ENCODE measurements at places on chromosomes 5 and 9.

DNA sequence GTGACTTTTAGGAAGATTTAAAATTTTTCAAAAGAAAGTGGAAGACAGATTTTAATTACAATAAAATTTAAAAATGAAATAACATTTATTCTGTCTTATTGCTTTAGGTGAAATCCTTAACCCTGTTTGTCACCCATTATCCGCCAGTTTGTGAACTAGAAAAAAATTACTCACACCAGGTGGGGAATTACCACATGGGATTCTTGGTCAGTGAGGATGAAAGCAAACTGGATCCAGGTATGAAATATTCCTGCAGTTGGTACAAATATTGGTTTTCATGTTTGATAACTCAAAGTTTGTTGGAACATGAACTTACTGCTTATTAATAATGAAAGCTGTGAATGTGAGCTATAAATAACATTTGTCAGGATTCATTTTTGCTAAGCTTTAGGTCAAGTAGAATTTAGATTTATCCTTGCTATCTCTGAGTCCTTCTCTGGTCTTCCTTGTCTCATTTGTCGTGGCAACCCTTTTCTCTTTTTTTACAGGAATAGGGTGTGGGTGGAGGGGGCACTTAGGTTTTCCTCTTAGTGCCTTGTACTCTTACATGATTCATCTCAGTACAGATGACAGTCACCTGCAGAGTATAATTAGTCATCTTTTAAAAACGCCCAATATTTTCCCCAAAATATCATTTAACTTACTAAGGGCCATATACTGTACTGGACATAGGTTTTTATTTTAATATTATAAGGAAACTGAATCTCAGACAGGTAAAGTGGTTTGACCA lies 95.3 kb upstream of the RASGRF2 start:
- no peak for DNase-seq

- no peak for DNase-seq
Measured at GRCh38 chr5:143218517-143219170, 184.8 kb downstream of the NR3C1 start.

DNA sequence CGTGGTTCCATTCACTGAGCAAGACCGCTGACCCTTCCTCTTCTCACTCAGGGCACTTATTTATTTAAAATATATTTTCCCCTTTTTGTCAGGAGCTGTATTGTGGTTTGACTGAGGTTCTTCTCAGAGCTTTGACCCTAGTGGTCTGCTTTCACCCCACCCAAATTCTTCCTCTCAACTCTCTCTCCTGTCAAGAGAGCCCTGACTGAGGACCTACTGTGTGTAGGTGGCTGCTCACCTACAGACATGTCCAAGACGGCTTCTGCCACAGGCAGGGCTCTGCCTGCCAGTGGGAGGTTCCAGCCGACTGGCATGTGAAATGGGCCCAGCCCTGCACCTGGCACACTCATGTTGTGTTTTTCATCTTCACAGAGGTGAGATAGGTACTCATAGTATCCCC lies 5.2 kb downstream of the DCANP1 start:
- no peak for DNase-seq

DNA sequence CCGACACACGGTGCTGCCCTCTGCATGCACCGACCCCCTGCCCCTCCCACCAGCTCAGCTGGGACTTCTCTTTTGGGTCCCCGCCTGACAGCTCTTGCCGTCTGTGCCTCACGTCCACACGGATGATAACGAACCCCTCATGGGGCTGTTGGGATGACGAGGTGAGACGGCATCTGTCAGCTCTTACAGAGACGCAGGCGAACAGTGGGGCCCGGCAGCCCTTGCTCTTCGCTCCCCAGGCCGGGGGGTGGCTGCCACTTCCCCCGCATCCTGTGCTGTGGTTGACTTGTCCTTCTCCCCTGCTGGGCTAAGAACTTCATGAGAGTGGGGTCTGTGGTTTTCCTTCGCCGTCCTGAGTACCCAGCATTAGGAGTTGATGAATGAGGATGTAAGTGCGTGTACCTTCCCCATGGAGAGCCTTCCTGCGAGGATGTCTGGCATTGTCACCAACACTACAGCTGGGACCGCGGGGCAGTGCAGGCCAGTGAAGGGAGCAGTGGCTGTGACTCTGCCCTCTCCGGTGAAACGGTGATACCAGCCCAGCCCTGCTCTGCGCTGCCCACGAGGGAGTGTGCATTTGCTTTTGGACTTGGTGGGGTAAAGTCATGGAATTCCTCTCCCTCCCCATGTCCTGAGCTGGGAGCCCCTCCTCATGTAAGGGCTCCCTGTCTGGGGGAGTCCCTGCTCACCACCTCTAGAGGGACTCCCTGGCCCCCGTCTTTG lies 23.2 kb downstream of the HK3 start:
- DNase-seq: no peak

DNA sequence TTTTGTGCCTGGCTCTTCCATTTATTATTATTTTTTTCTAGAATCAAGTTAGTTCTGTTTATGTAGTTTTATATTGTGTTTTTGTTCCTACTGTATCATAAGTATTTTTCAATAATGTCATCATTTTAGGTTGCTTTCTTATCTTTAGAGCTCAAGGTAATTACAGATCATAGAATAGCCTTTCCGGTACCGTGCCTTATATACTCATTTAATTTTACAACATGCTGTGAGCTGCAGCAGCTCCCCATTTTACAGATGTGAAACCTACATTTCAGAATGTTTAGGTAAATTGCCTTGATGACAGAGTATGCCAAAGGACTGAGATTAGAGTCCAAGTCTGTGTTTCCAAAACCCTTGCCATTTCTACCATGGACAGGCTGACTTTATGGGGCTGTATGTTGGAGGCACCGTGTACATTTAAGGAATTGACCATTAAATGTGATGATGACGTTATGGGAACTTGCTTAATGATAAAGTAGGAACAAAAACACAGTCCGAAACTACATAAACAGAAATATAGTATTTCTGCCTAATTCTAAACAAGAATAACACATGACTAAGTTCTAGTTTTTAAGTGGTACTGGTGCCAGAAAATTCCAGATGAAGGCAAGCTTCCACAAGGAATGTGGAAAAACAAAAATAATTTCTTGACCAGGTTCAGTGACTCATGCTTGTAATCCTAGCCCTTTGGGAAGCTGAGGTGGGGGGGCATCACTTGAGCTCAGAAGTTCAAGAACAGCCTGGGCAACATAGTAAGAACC lies 97.7 kb downstream of the IQGAP2 start:
- no peak for DNase-seq

- no peak for DNase-seq
Measured at GRCh38 chr9:21210311-21210710, 3.4 kb upstream of the IFNA10 start.

GRCh38 chr9:95516734-95517558 lies at the start of gene PTCH1:
PTCH1 (minus strand) TSS chr9:95516971.
- peak; percentile 22 for DNase-seq

DNA sequence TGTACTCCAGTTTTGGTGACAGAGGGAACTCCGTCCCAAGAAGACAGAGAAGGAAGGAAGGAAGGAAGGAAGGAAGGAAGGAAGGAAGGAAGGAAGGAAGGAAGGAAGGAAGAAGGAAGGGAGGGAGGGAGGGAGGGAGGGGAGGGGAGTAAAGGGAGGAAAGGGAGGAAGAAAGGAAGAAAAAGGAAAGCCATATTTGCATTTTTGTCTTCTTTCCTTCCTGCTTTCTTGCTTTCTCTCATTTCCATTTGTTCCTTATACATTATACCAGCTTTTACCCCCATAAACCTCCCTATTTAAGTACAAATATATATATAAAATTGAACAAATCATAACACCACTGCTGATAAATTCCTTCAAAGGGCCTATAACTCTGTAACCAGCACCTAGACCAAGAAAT lies 151.8 kb downstream of the SMC2 start:
- no peak for DNase-seq

DNA sequence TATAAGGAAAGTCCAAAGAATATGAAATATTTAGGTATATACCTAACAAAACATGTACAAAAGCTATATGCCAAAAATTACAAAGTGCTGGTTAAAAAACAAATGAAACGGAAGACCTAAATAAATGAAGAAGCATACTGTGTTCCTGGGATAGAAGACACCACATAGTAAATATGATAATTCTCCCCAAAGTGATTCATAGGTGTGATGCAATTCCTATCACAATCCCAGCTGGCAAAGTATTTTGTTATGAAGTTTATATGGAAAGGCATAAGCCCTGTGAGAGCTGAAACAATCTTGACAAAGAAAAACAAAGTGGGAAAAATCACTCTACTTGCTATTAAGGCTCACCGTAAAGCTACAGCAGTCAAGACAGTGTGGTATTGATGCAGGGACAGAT lies 2.6 kb upstream of the SMIM23 start:
- DNase-seq: no peak

DNA sequence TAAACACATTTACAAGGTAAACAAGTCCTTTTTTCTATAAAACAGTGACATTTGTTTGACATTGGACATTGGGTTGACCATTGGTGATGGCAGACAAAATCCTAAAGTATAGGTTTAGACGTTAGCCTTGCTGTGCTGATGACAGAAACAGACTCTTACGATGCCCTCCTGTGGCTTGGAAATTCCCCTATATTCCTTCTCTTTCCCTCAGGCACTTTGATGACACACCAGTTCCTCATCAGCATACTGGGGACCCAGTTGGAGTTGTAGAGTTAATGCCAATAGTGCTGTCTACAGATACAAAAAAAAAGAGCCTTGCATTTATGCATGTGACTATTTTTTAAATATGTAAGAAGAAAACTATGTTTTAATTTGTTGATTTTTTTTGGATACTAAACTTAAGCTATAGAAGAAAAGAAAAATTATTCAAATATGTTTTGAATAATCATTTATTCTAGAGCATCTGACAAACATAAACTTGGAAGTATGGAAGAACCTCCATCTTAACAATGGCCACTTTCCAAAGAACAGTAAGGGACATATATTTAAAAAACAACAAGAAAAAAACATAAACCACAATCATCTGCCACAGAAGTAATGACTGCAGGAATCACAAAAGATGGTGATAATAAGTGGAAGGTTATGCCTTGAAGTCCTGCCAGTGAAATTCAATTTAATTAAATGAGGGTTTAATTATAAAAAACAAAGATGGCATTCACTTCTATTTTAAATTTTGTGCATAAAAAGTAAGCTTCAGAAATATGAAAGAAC lies 75.6 kb upstream of the SNCAIP start:
- no peak for DNase-seq

- no peak for DNase-seq
Measured at GRCh38 chr5:32116574-32117313, 57.4 kb downstream of the GOLPH3 start.

DNA sequence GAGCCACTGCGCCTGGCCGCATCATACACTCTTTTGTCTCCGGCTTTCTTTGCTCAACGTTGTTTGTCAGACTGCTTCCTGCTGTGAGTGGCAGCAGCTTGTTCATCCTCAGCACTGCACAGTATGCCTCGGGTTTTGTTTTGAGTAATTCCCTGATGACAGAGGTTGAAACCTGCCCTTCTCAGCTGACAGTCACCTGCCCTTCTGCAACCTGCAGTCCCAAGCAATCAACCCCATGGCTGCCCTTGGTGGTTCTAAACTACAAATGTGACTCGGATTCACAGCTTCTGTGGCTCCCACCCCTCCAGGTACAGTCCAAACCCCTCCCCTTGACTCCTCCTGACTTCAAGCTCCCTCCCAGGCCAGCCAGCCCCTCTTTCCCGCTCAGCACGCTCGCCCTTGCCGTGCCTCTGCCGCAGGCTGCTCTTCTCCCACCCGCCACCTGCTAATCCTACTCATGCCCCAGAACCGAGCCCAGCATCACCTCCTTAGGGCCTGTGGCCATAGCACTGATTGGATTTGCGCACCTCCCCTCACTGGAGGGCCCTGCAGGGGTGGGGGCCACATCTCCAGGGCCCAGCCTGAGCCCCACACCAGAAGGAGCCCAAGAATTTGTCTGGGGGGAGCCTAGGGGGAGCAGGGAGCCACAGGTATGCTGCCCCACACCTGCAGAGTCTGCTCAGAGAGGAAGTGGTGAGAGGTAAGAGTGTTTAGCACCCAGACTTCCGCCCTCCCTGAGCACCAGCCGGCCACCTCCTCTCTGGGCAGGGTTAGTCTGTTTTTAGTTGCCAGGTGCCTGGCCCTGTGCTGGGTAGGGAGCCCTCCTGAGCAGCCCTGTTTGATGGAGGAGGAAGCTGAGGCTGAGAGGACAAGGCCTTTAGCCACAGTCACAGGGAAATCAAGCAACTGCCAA lies 10.1 kb downstream of the EEIG1 start:
- DNase-seq: peak; percentile 50

DNA sequence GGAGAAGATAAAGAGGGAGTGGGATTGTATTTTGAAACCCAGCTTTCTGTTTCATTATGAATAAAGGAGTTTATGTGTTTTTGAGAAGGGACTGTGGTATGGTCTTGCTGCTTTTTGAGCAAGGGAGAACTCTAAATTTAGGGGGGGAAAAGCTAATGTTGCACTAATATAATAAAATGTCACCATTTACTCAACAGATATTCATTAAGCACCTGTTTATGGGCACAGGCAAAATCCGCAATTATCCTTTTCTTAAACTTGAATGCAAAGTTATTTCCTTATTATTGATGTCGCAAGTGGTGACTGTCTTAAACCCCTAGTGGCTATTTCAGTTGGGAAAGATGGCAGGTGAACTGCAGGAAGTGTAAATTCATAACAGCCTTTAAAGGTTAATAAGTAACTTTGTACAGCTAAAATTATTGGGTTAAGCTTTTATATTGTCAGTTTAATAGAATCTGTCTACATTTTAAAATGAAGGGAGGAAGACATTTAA lies 1.5 kb downstream of the CDC42SE2 start:
- DNase-seq: peak; percentile 75

- DNase-seq: no peak
Measured at GRCh38 chr5:16520841-16521240, 55.2 kb upstream of the ZNF622 start.

DNA sequence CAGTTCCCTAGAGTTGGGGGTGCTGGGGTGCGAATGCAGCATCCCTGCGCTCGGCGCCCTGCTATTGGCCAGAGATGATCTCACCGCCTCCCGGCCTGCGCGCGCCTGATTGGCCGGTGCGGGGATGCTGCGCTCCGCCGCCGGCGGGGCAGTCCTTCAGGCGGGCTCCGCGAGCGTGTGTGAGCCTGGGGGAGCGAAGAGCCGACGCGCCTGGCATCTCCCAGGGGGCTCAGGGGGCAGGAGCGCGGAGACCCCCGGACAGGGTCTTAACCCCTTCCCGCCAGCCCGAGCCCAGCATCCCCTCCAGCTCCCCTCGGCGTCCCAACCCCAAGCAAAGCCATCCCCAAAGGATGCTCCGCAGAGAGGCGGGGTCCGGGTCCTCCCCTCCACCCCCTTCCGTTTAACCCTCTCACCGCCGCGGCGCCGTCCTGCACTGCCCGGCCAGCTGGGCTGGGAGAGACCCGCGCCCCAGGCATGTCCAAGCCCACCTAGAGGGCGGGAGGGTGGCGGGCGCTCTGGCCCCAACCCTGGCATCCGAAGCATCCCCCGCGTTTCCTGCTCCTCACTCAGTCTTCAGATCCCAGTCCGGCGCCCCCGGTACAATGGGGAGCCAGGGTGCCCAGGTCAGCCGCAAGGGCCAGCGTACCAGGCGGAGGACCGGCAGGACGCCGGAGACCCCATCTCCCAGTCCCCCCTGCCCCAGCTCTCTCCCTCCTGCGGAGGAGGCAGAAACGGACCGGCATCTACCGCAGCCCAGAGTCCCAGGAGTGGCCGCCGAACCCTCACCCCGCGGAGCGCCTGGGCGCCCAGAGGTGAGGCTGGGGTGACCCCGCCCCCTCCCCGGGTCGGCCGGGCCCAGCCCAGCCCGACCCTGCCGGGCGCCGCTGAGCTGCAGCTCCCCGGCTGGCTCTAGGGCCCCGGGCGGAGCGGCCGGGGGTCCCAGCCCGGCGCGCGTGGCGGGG lies 19.3 kb upstream of the TOR2A start:
- DNase-seq: no peak
